ENCODE measurements at places on chromosomes 7 and 10. TPM values are rescaled to one million over a fixed set of nuclear protein-coding genes. Genes with fewer than 3 reads are reported as not detected.

DNA sequence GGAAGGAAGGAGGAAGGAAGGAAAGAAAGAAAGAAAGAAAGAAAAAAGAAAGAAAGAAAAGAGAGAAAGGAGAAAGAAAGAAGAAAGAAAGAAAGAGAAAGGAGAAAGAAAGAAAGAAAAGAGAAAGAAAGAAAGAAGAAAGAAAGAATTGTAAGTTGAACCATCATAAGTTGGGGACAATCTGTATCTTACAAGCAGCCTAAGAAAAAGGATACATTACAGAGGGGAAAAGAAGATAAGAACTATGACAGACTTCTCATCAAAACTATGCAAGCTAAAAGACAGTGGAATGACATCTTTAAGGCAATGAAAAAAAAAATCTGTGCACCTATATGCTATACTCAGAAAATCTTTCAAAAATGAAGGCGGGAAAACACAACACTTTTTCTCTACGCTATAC is 50.3 kb upstream of the SP4 start:
- DNase-seq: no peak

GRCh38 chr7:93228302-93228701 is 2.0 kb upstream of the HEPACAM2 start:
- peak; percentile 81 for DNase-seq

DNA sequence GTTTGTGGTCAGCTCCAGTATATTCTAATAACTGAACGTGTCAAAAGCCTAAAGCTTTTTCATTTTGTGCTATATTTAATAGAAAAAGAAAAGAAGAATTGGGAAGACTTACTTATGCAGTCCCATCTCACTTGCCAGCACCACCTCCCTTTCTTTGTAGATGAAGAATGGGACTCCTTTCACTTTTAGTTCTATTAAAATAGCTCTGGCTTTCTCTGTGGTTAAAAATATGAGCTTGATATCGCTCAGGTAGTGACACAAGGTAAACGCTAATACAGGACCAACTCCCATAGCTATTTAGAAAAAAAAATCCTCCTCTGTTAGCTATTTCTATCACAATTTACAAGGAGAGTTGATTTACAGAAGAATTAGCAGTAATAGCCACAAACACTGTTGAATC is 176.8 kb downstream of the PDE1C start:
- DNase-seq: no peak

DNA sequence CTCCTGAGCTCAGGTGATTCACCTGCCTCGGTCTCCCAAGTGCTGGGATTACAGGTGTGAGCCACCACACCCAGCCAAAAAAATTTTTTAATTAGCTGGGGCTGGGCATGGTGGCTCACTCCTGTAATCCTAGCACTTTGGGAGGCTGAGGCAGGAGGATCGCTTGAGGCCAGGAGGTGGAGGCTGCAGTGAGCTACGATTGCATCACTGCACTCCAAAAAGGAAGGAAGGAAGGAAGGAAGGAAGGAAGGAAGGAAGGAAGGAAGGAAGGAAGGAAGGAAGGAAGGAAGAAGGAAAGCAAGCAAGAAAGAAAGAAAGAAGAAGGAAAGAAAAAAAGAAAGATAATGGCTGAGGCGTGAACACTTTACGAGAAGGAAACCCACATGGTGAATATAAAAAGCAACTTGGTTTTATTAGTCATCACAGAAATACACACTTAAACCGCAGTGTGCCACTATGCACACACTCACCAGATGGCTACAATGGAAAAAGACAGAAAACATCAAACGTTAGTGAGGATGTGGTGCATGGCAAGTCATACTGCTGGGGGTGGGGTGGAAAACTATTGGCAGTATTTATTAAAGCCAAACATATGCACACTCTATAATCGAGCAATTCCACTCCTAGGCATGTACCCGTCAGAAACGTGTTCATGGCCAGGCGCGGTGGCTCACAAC is 4.4 kb upstream of the CCL26 start:
- peak; percentile 94 for DNase-seq

DNA sequence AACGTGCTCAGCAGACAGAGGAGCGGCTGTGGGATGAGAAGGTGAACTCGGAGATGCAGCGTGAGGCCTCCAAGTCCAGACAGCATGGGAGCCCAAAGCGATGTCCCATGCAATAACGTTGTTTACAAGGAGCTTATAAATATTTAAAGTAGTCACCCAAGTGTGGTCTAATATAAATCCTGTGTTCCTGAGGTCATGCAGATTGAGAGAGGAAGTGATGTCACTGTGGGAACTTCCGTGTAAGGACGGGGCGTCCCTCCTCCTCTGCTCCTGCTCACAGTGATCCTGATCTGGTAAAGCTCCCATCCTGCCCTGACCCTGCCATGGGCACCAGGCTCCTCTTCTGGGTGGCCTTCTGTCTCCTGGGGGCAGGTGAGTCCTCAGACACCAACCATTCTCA is 94.7 kb upstream of the PRSS58 start:
- no peak for DNase-seq

DNA sequence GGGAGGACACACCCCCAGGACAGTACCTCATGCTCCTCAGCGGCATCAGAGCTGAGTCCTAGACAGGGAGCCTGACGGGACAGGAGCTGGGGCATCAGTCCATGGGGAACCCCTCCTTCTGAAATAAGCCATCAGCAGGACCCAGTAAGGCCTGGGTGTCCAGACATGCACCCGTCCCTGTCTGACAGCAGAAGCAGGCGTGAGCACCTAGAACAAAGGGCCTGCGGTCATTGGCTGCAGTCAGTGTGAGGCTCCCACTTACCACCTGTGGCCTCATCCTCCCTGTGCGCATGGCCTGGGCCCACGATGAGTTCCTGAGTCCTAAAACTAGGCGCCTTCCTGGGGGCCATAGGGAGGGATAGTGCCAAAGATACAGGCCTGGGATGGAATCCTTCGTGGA is 484.7 kb downstream of the PTPRN2 start:
- no peak for DNase-seq

DNA sequence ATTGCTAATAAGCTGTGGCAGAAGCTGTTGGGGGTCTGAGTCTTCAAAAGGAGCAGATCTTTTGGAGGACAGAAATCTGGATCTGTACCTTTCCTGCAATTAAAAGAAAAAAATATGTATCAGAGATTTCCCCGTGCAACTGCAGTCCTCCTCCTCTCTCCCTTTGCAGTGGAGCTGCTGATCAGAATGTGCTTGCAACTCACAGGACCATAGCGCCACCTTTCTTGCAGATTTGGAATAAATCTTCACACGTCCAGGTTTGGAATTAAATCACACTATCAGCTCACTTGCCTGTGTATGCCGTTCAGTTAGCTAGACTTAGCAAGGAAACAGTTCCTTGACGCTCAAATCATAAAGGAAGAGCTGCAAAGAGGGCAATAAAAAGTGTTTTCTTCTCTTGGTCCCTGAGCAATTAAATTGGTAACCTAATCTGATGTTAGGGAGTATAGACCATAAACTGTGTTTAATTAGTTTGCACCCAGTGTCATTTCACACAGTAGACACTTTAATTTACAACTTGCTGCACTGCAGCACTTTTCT is 77.4 kb downstream of the PON1 start:
- DNase-seq: peak; percentile 73

GRCh38 chr7:2633538-2634266 is 1.9 kb downstream of the TTYH3 start:
- peak; percentile 61 for DNase-seq

- peak; percentile 92 for DNase-seq
These were observed 44.9 kb upstream of the ANK3 start for GRCh38 chr10:60434418-60435046.

- DNase-seq: no peak
These were observed 498.6 kb downstream of the SH2D4B start for GRCh38 chr10:81036257-81036656.

- DNase-seq: no peak
These were observed 361.4 kb upstream of the NPSR1 start for GRCh38 chr7:34296663-34297062.

GRCh38 chr10:130398090-130398994 is 262.2 kb downstream of the GLRX3 start:
- DNase-seq: no peak

The KIAA1549 gene
- 8.2 TPM for total RNA-seq

The ARMC3 gene
- total RNA-seq: 0.40 TPM

The ZNF316 gene
- total RNA-seq: 17.5 TPM
